T-helper 9 cell (primary cell): ENCODE measurements at places on chromosomes 7 and 10.

GRCh38 chr10:128230401-128230800 is 104.2 kb upstream of the MKI67 start:
- DNase-seq, result no peak

- DNase-seq, result no peak
These were observed 5.8 kb upstream of the C1QL3 start for GRCh38 chr10:16527452-16527851.

- no peak for DNase-seq
These were observed 14.8 kb downstream of the ZSCAN25 start for GRCh38 chr7:99631295-99632109.

- no peak for DNase-seq
These were observed 2.2 kb downstream of the TRIL start for GRCh38 chr7:28955718-28956607.
